ENCODE measurements at places on chromosomes 5 and 9.

DNA sequence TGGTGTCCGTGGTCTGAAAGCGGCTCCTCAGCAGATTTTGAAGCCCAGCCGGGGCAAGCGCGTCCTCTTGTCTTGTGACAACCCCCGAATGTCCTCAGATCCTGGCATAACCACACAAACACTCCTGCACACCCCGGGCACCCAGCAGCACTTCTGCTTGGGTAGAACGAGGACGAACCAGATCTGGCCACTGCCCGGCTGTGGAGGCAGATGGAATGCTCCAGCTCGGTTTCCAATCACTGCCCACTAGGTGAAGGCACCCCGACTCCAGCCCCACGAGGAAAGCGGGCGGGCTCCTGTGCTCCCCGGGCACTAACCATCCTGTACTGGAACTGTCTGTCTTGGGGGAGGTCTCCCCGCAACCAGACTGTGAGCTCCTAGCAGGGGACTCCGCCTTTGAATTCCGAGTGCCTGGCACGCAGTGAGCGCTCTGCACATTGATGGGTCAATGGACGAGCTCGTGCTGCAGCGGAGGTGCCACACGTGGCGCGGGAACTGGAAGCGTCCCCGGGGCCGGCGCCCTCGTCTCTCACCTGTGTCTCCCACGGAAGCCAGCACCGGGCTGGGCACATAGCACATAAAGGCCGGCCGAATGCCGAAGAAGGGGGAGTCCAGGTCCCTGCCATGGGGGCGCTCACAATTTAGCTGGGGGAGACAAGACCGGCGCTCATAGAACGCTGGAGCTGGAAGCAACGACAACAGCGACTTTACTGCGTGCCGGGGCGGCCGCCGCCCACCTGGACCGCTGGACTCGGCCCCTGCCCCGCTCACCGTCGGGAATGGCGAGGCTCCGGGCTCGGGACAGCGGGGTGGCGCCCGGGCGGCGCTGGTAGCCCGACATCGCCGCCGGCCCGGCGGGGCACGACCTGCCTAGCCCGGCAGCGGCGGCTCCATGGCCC, 608 bp downstream of the ENTR1 start:
- DNase-seq: peak; percentile 66

DNA sequence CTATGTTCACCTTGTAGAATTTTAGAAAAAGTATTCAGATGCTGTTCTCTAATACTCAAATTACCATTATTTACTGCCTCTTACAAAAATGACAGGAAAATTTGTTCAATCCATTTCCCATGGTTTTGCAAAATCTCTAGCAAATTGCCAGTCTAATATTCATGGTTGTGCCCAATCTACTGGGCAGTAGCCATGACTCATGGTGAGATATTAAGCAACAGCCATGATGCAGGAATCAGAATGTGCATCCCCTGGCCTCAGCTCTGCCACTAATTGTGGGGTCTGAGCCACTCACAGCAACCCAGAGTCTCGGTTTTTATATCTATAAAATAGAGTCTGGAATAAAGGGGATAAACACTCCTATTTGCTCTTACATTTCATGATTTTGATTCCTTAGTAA, 353.6 kb downstream of the DEPDC1B start:
- DNase-seq: no peak

DNA sequence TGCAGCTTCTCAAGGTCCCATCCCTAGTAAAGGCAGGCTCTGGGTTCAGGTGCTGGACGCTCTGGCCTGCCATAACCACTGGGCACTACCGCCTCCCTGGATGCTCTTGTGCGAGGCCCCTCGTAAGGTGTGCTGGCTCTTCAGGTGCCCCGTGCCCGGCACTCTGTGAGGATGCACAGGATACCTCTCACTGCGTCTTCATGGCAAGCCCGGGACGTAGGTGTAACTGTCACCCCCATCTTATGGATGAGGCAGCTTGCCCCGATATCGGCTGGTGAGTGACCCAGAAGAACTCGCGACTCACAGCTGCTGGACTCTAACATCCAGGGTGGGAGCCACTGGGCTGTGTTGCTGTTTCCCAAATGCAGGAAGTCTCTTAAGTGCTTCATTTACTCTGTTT, 79.0 kb downstream of the GTF3C4 start:
- DNase-seq: no peak

DNA sequence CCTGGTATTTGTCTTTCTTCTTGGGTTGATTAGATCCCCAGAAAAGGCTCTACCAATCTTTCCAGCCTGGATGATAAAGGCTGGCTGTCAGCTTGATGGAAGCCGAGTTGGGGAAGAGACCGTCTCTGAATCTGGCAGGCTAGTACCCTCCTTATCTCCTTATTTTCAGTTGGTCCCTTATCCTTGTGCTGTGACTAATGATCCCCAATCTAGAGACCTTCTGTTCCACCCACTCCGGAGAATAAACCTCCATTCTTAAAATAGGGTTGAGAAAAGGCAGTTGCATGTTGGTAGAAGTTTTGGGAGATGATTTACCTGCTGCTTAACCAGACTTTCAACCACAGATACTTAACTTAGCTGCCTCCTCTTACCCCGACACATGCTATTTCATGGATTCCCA, 52.3 kb downstream of the PRKACG start:
- no peak for DNase-seq

DNA sequence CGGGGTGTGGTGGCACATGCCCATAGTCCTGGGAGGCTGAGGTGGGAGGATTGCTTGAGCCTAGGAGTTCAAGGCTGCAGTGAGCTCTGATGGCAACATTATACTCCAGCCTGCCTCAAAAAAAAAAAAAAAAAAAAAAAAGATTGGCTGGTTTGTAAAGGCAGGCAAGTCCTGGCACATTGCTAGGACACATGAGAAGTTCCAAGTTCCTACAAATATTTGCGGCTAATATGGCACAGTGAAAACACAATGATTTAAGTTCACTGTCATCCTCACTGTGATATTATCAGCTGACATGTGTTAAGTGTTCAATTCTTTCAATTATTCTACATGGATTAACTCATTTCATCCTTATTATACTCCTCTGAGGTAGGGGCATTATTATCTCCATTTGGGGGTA, 20.1 kb downstream of the TMEM268 start:
- no peak for DNase-seq

GRCh38 chr9:127968042-127968441, 12.7 kb downstream of the EEIG1 start:
- DNase-seq: no peak

GRCh38 chr9:77488439-77489126, 159.5 kb downstream of the GNA14 start:
- DNase-seq: no peak

DNA sequence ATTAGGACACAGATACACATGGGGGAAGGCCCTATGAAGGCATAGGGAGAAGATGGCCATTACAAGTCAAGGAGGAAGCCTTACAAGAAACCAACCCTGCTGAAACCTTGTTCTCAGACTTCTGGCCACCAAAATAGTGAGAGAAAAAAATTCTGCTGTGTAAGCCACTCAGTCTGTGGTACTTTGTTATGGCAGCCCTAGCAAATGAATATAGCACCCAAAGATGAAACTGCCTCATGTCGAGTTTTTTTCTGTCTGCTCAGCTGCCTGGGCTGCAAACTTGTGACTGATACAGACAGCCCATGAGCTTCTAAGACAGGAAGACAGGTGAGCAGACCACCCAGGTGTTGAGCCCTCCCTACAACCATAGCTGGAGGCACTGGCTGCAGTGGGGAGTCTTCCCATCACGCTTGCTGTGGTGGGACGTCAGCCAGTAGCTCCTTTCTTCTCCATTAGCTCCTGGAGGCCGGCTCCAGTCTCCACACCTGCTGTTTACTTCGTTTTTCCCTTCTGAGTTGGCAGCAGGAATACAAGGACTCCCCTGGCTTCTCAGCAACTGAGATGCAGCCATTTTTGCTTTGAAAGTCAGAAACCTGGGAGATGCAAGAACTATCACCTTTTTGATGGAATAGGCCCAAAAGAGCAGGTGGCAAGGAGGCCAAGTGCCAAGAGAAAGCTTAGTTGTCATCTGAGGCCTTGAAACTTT, 164.9 kb downstream of the SEMA6A start:
- no peak for DNase-seq

- no peak for DNase-seq
These were observed 13.7 kb upstream of the ARAP3 start for GRCh38 chr5:141695627-141696215.

DNA sequence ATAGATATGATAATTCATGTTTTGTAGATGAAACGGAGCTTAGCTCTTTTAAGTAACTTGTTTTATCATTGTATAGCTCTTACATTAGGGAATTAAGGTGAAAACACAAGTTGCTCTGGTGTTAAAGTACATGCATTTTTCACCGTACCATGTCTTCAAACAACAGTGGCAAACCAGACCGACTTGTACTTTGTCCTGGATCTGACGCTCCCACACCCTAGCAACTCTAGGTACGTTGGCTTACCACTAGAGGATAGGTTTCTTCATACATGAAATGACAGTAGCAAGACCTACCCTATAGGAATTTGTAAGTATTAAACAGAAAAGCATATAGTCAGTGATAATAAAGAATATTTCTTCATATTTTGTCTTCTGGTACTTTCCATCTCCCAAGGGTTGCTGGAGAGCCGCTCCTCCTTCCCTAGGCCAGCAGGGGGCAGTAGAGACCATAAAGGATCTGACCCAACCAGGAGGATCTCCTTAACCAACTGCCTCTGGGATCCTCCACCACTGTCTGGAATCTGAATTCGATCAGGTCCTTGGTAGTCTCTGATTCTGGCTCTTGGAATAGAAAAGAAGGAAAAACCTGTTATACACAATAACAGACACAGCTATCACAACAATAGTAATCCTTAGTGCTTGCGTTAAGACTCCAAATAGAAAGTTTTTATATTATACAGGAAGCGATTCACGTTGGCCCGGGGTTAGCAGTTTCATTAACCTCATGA, 136.7 kb downstream of the CAVIN4 start:
- DNase-seq: peak; percentile 66

DNA sequence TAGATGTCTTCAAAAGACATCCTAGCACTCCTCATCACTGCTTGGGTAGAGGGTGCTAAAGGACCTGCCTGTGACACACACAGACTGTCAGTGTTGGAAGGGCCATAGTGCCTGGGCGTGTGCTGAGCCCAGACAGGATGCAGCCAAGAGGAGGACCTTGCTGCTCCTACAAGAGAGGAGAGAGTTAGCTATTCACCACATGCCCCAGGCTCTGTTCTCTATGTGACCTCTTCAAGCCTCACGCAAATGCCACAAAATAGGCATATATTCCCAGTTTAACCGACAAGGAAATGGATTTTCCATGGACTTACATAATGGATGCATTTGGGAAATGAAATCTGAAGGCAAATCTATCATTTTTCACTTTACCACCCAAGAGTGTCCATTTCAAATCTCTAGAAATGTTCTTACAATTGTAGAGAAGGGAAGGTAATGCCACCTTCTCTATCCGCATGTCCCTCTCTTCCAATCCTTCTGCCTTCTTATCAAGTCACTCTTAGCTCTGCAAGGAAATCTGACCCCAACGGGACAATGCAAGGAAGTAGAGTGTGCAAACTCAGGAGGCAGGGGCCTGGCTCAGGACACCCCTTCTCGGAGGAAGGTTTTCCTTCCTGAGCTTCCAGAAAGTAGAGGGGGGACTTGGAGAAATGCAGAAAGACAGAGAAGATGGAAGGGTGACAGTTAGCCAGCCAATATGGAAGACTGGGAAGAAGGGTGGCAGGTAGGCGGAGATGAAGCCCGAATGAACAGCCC, 49.5 kb downstream of the TRIM32 start:
- no peak for DNase-seq

GRCh38 chr5:95913663-95914062, 48.0 kb downstream of the ELL2 start:
- no peak for DNase-seq

DNA sequence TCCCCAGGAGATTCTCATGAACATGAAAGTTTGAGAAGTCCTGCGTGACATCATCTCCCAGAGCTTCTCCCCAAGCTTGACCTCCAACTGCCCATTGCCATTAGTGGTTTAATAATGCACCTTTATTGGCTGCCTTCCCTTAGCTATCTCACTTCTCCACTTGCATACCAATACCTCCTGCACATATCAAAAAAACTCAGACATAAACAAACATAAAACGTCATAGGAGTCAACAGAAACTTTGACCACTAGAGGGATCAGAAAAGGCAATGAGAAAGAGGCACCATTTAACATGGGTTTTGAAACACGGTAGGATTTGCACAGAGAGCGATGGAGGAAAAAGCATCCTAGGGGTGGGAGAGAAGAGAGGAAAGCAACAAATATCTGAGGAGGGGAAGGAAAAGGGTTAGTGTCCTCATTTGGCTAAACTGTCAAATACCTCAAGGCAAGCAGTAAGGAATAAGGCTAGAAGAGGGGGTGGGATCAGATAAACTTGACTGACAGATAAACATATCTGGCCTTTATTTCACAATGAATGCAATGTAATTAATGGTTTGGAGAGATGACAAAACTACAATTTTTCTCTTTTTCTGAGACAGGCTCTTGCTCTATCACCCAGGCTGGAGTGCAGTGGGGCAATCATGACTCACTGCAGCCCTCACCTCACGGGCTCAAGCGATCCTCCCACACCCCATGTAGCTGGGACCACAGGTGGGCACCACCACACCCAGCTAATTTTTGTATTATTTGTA, 27.0 kb downstream of the GNAQ start:
- no peak for DNase-seq

GRCh38 chr5:178349075-178349511, 116.5 kb upstream of the PHYKPL start:
- no peak for DNase-seq

GRCh38 chr5:81188962-81189361, 44.2 kb upstream of the CKMT2 start:
- peak; percentile 66 for DNase-seq

GRCh38 chr9:105500108-105500766, 52.4 kb downstream of the FSD1L start:
- DNase-seq: no peak

- DNase-seq: no peak
These were observed 73.1 kb upstream of the TBC1D9B start for GRCh38 chr5:179980767-179981166.

- no peak for DNase-seq
These were observed 218.1 kb downstream of the TRIM32 start for GRCh38 chr9:116905171-116905588.

GRCh38 chr5:157956271-157956885, 97.4 kb upstream of the CLINT1 start:
- DNase-seq: no peak

GRCh38 chr9:93828331-93829097, 126.6 kb downstream of the BARX1 start:
- no peak for DNase-seq

DNA sequence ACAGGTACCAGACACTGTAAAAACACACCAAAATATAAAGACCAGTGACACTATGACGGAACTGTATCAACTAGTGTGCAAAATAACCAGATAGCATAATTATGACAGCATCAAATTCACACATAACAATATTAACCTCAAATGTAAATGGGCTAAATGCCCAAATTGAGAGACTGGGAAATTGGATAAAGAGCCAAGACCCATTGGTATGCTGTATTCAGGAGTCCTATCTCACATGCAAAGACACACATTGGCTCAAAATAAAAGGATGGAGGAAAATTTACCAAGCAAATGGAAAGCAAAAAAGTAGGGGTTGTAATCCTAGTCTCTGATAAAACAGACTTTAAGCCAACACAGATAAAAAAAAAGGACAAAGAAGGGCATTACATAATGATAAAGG, 416.3 kb upstream of the ZNF608 start:
- no peak for DNase-seq

GRCh38 chr5:54215233-54215736, 95.1 kb downstream of the ARL15 start:
- DNase-seq: no peak

GRCh38 chr9:134592819-134593200, 48.8 kb upstream of the COL5A1 start:
- no peak for DNase-seq
